ENCODE measurements at places on chromosomes 4 and X. TPM values are rescaled to one million over a fixed set of nuclear protein-coding genes. Genes with fewer than 3 reads are reported as not detected.

GRCh38 chrX:123713434-123713833, 19.4 kb downstream of the THOC2 start:
- no peak for DNase-seq

Gene PKD2
- 4.9 TPM for total RNA-seq

DNA sequence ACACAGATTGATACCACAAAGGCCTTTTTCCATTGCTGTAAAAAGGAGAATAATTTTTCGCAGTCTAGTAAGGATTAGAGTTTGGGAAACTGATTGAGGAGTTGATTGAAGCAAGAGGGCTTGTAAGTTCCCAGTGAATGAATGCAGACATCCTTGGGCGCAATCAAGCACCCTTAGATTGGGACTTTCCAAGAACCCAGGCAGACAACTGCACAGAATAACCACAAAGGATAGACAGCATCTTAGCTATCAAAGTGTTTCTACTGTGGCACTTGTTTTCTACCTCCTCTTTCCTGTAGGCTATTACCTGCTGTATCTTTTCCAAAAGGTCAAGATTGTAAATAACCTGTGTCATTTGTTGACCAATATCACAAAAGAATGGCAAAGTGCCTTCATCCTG, 2.6 kb downstream of the COX18 start:
- DNase-seq, result peak; percentile 27

DNA sequence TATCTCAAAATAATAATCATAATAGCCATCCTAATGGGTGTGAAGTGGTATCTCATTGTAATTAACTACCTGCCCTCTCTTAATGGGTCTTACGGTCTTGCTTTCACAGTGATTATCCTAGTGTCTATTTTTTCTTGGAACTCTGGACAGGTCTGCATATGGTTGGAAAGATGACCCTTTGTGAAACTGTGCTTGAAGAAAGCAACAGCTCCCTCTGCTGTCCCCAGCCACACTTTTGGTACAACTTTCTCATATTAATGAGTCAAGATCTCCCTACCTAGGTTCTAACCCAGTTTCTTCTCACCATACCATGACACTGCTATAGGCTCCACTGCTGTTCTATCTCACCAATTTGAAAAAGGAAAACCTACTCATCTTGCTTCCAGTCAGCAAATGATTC, 2.4 kb downstream of the TFDP3 start:
- DNase-seq, result no peak

DNA sequence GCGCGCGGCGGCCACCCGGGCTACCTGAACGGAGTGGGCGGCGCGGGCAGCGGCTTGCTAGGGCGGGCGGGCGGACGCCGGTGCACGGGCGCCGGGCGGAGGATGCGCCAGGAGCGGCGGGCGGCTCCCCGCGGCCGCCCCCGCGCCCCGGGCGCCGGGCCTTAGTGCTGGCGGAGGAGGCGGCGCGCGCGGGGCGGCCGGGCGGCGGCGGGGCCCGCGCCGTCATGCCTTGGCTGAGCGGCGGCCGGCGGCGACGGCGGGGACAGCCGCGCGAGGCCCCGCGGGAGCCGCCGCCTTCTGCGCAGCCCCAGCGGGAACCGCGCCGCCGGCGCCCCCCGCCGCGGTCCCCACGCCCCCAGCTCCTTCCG, 48.2 kb downstream of the CLDN34 start:
- no peak for DNase-seq

GRCh38 chrX:153886915-153887314, 942 bp upstream of the L1CAM start:
- no peak for DNase-seq

GRCh38 chrX:41350150-41350975, 16.4 kb downstream of the DDX3X start:
- DNase-seq, result no peak

GRCh38 chr4:118850488-118851173, 14.7 kb upstream of the SEC24D start:
- DNase-seq, result peak; percentile 63

DNA sequence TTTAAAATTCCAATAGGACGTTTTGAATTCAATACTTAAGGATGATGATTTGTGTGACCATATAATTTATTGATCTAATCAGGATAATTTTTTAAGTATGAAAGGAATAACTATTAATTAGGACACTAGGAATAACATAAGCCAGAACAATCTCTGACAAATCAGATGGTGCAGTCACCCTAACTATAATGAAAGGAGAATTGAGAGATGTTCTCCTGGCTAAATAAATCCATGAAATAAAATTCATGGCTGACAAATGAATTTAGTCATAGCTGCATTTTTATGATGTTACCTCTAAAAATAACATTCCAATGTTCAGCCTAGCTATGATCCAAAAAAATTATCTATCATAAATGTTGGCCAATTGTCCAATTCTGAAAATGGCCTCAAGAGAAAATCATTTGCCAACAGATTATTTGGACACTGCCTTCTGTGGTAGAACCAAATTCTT, 190.6 kb upstream of the NEIL3 start:
- DNase-seq, result no peak

DNA sequence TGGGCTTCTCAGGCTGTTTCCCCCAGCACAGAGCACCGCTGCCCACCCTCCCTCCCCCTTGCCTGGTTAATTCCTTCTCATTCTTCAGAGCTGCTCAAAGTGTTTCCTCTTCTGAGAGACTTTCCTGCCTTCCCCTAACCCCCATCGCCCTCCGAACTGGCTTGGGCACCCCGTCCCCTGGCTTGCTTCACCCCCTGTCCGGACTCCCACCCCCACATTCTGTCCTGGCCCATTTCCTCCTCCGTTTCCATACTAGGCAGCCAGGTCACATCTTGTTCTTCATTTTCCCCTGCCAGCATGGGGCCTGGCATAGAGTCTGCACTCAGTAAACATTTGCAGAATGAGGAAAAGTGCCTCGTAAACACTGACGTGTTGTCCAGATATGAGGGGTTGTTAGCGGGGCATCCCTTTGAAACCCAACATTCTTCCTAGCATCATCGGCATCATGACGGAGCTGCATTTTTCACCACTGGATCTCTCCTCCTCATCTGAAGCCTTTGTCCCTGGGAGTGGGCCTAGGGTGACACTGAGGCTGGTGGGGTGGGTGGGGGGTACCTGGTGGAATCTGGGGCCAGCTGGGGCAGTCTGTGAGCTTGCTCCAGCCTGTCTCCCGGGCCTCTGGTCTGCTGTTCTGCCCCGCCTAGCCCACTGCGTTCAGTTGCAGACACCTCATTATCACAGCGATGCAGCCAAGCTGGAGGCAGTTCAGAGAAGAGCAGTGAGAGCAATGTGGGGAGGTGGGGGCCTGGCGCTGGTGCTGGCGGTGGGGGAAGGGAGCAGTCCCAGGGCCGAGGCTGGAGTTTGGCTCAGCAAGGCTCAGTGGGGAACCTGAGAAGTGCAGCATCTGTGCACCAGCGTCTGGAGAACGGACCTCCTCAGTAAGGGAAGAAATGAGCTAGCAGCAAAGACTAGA, 149.4 kb upstream of the PJA1 start:
- DNase-seq, result no peak

DNA sequence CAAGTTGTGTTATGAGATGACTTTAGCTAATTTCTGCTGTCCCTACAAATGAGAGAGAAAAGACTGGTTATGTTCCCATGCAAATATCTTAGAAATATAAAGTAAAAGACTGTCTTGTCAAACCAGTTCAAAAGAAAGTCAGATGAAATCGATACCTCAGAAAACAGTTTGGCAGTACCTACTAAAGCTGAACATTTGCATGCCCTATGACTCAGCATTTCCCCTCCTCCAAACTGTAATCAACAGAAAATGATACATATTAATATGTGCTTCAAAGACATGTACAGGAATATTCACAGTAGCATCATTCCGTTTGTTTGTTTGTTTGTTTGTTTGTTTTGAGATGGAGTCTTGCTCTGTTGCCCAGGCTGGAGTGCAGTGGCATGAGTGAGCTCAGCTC, 90.3 kb downstream of the ARX start:
- no peak for DNase-seq

- no peak for DNase-seq
Observed at GRCh38 chr4:153832720-153833287, 43.9 kb upstream of the SFRP2 start.

DNA sequence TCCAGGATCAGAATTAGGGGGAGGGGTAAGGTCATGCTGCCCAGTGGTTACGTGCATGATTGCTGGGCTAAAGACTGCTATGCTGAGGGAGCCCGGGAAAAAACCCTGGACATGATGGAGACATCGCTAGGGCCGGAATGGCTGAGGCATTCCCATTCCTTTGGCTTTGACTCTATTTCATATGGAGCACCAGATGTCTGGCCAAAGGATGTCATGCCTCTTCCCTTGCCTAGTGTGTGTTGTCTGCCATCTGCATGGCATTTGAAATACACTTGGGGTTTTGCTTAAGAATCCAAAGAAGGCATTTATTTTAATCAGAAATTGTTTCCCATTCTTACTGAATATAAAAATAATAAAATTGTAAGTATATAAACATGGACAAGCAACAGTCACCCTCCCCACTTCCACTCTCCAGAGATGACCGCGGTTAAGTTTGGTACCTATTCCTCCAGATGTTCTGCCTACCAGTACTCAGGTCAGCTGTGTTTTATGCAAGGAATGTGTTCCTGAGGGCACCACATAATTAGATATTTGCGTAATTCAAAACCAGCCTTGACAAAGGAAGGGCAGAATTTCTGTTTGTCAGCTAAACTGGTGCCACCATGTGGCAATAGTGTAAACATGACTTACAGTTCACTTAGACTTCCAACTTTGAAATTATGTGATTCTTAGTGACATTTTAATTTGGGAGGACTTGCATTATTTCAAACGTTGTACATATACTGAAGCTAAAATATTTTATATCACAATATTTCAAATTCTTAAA, 105.9 kb downstream of the CT47B1 start:
- DNase-seq, result peak; percentile 51

DNA sequence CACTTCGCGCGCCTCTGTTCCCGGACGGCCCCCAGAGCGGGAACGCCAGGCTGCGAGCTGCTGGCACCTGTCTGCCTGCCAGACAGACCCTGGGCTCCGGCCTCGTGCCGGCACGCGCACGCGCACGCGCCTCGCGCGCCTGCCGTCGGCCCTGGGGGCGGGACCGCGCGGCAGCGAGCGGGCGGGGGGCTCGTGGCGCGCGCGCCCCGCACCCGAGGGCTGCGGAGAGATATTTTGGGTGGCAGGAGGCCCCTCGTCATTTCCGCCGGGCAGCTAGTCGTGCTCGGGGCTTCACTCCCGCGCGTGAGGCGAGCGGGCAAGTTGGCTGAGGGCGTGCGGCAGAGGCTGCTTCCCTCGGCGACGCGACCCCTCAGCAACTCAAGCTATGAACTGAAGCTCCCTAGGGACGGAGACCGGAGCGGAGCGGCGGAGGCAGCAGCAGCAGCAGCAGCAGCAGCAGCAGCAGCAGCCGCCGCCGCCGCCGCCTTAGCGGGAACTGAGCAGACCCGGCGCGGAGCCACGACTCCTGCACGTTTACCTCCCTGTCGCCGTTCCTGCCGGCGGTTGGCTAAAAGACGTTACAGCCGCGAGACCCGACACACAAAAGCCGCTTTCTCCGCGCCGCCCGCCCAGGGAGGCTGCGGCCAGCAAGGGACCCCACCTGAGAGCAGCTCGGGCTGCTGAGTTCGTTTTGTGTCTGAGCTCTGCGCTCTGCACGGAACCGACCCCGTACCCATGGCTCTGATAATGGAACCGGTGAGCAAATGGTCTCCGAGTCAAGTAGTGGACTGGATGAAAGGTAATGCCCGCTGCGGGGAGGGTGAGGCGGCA, at the start of gene CNKSR2:
TSS of gene CNKSR2 (plus strand) at position 256 of the 831 bp plus-strand sequence. CDS start at position 736, 480 bp downstream.
- DNase-seq, result peak; percentile 87

- no peak for DNase-seq
Observed at GRCh38 chr4:114782415-114783214, 184.0 kb downstream of the UGT8 start.

Gene FRMD7
- not detected for total RNA-seq

Gene MXRA5
- total RNA-seq, result not detected

GRCh38 chr4:56786955-56787354, 34.5 kb downstream of the SPINK2 start:
- DNase-seq, result no peak

- no peak for DNase-seq
Observed at GRCh38 chrX:101430457-101431078, 22.5 kb downstream of the HNRNPH2 start.

- no peak for DNase-seq
Observed at GRCh38 chrX:155112171-155112570, 40.9 kb downstream of the BRCC3 start.

- DNase-seq, result no peak
Observed at GRCh38 chr4:78949735-78950134, 10.5 kb upstream of the PAQR3 start.

Gene CT45A5
- total RNA-seq, result not detected

Gene STATH
- total RNA-seq, result not detected

All from B cell (primary cell).